8988T (cell line): ENCODE measurements at places on chromosomes 7 and 10.

DNA sequence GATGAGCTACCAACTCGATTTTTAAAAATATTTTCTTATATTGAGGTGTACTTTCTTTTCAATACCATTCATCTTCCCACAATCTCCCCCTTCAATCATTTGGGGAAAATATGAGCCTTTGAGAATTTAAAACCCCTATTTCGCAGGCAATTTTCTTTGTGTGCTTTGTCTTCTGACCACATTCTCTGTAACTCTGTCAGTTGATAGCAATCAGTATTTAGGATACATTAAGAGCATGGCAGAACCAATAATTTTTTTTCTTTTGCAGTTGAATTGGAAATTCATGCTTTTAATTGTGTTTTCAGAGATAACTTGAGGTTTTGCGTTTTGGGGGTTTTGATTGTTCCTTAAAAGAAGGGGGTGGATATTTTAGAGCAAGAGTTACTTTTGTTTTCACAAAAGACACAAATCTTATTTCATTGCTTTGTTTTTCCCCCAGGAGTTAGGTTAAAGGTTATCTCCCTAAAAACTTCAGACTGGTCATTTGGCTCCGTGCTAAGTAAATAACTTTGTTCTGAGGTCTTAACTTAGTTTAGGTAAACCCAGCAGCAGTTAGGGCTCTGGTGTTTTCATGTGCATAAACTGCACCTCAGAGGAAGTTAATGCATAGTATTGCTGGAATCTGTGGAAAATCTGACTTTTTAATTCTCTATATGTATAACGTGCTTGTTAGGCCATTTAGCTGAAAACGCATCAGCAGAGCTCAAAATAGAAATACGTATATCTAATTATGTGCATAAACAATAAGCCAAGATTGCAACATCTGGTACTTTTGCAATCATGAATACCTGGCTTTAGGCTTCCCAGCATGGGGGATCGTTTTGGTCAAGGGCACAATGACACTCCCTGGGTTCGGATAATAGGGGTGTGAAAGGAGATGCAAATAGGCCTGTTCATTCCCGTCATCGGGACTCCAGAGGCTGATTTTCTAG, 676.4 kb upstream of the ANKRD30A start:
- no peak for DNase-seq

- DNase-seq: peak; percentile 45
These were observed 743 bp upstream of the PITRM1 start for GRCh38 chr10:3173171-3173878.

DNA sequence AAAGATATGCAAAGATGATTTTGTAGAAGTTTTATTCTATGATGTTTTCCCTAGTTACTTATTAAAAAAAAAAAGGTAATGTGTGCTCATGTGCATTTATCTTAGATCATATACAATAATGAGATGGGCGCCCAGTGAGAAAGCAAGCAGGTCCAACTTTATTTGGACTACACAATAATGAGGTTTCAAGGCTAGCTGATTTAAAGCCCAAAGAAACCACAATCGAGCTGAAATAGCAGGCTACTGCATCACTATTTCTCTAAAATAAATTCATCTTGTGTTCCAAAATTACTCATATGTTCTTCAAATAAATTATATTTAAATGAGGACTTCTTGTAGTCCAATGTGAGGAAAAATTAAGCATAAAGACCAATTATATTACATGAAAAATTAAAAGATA, 110.1 kb downstream of the JMJD1C start:
- no peak for DNase-seq

- no peak for DNase-seq
These were observed 49.1 kb downstream of the STRA8 start for GRCh38 chr7:135282561-135283254.

DNA sequence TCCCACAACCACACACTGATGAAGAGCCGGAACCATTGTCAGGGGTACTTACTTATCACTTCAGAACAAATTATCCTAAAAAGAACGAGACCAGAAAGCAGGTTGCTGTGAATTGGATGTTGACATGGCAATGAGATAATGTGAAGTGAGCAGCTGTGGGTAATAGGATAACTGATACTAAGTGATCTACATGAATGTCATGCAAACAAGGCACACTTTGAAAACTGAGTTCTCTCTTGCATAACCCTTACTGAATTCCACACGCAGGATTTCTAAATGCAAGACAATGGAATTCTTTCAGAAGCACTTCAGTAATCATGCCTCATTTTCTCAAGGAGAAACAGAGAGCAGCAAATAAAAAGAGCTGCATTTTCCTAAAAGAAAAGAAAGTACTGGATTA, 242.5 kb upstream of the TMEM229A start:
- no peak for DNase-seq
